Urinary bladder (tissue), 4 donors: ENCODE measurements at places on chromosomes 6 and 20. TPM values are rescaled to one million over a fixed set of nuclear protein-coding genes. Genes with fewer than 3 reads are reported as not detected.

C6orf58 gene
- not detected for polyA plus RNA-seq

PAX1 gene
- polyA plus RNA-seq, result not detected

ALDH8A1 gene
- 0.60 TPM for polyA plus RNA-seq

DNA sequence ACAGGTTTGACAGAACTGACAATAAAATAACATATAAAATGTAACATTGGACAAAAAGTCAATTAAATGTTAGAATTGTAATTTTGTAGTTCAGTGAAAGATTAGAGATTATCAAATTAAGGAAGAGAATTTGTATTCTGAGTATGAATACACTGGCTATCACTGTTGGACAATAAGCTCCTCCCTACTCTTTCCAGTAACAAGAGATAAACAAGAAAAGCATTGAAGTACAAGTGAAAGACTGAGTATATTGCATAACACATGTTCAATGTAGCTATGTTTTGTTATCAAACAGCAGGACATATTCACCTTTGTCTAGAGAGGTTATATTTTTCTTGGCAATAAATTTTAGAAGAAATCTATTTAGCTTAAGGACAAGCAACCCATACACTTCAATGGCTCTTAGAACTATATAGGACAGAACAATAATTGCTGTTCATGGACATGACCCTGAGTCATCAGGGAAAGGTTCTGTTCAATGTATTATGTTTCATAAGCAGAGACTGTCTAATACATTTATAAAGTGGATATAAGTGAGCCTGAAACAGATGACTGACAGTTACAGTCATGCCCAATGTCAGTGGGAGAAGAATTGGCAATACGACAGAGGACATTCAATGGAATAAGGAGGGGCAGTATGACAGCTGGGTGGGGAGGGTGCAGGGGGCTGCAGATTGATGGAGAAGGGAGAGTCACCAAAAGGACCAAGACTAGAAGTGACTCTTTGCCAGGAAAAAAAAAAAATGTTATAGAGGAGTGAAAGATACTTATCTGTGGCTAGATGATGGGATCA, 520.4 kb downstream of the FRK start:
- DNase-seq, result no peak

DNA sequence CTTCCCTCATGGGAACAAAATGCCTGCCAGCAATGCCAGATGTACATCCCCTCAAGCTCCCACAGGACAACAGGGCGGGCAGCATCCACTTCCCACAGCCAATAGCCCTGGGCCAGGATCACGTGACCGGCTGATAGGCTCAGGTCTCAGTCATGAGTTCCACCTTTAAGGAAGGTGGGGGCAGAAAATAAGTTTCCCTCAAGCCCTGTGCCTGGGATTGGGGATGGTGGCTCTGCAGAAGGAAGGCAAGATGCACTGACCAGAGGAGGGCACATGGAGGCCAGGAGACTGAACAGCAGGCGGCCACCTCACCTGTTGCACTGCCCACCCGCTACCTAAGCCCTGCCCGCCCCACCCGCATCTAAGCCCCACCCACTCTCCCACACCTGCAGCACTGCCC, 149.1 kb downstream of the BMP7 start:
- DNase-seq, result no peak

GRCh38 chr6:125604257-125604656, 145.2 kb upstream of the HEY2 start:
- DNase-seq, result no peak

DNA sequence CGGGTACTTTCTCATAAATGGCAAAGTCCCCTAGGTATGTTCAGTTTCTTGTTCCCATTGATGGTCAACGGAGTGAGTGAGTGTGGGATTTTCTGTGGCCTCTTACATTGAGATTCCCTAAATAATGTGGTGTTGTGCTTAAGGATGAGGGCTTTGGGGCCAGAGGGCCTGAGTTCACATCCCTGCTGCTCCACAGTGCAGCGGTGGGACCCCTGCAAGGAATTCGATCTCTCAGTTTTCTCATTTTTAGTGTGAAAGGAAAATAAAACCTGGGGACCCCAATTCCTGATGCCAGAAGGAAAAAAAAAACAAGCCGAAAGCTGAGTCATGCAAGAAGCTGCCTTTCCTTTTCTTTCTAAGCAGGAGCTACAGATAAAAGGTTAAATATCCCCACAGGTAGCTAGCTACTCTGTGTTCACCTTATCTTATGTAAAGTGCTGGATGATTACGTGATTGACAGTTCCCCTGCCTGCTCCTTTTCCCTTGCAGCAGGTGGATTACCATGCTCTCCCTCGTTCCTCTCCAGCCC, 120.2 kb upstream of the CLDN20 start:
- DNase-seq, result no peak

GRCh38 chr20:61695741-61696140, 369.9 kb downstream of the TAF4 start:
- DNase-seq, result no peak

- no peak for DNase-seq
Measured at GRCh38 chr6:151399679-151400078, 8.3 kb upstream of the ZBTB2 start.

DNA sequence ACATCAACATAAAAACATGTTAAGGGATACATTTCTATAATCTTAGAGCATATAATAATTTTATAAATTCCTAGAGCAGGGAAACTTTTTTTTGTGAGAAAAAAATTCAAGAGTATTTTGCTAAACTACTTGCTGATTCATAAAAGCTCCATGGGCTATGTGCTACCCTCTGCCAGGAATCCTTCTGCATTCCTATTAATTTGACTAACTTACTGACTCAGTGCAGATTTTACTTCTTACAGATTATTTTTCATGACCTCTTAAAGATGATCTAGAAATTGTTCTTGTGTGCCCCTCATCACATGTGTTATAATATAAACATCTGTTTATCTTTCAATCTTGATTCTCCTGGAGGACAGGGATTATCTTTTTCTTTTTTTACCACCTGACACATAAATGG, 5.7 kb downstream of the VTA1 start:
- no peak for DNase-seq

DNA sequence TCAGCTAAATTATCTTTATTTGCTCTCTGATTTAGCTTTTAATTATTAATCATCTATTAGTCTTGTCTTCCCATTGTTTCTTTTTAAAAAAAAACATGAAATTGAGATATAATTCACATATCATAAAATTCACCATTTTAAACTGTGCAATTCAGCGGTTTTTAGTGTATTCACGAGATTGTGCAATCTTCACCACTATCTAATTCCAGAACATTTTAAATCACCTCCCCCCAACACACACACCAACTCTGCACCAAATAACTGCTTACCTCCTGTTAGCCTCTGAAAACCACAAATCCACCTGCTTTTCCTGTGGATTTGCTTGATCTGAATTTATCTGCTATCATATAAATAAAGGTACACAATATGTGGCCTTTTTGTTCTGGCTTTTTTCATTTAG, 8.8 kb upstream of the ABRACL start:
- no peak for DNase-seq

- DNase-seq, result no peak
Measured at GRCh38 chr20:25032478-25033264, 25.3 kb downstream of the ACSS1 start.

- no peak for DNase-seq
Measured at GRCh38 chr6:13014504-13015378, 298.2 kb downstream of the PHACTR1 start.

DNA sequence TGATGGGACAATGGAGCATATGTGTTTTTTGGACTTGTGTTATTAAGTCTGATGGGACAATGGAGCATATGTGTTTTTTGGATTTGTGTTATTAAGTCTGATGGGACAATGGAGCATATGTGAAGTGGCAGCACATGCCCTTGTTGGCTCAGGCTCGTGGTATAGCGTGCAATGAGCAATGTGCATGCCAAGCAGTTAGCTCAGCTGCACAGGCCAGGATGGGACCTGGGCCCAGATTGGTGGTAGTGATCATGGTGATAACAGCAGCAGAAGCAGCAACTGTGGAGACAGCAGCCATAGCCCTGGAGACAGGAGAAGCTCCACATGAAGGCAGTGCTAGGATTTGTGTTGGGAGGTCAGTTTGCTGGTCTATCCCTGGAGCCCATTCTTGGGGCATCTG, 61.1 kb downstream of the IL20RA start:
- DNase-seq, result no peak

- no peak for DNase-seq
Measured at GRCh38 chr6:35168461-35168861, 27.3 kb upstream of the TCP11 start.

DNA sequence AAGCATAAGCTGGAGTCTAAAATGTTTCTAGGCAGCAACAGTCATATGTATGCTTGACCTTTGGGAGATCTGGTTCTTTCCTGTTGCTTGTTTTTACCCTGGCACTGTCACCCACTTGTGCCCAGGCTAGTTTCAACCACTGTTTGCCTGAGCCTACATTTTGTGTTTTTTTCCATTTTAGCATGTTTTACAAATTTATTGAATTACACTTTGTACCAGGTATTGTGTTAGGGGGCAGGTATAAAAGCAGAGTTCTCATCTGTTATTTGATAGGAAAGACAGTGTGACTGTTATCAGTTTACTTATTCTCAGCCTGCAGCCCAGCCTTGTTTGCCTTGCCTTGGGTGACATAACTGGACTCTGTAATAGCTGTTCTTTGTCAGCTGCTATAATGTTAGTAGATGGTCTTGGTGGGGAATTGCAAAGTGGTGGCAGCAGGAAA, 147.0 kb downstream of the CDKAL1 start:
- no peak for DNase-seq

DNA sequence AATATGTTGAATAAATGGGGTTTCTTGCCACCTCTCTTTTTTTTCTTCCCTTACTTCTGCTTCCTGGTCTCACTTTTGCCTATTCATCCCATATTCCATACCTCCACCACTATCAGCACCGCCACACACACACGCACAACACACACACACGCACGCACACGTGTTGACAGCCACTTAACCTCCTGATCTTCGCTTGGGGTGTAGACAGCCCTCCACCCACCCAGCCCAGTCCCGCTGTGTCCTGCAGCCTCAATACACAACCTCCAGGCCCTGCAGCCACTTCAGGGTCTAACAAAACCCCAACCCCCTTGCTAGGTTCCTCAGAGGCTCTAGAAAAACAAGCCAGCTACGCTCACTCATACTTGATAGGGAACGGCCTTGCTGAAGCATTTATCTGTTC, 72.3 kb downstream of the LINC00237 start:
- no peak for DNase-seq

DNA sequence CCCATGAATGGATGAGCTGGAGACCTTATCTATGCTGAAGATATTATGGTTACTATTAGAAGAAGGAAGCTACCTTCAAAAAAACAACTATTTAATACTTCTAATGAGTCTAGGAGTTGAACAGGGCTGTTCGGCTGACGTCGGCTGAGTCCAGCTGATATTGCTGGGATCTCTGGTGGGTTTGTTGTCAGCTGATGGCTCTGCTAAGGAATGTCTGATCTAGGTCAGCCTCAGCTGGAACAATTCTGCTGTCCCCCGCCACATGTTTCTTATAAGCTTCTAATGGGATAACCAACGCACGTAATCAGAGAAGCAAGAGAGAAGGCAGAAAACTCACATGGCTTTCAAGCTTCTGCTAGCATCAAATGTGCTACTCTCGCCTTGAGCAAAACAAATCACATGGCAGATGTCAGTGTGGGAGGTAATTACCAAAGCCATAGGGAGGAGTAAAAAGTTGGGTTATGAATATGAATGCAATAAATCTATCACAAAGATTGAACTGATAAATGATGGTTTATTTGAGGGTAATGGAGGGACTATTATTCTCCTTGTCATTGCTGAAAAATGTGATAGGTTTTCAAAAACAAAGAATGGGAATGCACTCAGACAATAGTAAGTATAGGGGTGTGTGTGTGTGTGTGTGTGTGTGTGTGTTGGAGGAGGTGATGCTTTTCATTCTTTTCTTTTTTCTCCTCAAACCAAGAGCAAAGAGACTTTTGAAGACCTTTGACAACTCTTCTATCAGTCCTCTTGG, 71.5 kb downstream of the BTBD3 start:
- DNase-seq, result no peak

DNA sequence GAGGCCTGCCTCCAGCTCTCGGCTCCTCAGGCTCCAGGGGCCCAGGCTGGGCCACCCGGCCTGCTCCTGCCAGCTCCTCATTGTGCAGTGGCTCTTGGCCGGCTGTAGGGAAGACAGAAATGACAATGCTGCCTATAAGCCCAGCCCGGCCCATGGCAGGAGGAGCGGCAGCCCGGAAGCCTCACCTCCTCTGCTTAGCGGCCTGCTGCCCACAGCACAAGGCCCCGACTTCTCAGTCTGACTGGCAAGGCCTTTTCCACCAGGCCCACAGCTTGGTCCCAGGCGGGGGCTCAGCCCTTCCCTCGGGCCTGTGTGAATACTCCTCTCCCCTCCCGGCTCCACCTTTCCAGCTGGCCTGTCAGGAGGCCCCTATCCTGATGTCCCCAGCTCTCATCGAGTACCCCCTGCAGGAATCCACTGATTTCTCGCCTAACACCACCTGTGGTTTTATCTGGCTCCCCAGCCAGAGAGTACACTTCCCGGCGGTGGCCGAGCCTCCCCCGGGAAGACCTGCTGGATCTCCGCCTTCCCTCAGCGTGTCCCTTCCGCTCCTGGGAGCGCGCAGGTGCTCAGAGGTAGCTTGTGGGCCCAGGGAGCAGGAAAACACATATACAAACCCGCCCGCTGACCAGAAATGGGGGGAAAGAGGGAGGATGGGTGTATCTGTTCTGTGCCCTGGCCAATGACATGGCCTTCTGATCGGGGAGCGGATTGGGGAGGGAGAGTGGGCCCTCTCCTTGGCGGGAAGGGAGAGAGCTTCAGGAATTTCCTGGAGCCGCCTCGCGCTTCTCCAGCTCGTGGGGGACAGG, 963 bp downstream of the DDRGK1 start:
- DNase-seq, result no peak

- DNase-seq, result no peak
Measured at GRCh38 chr6:5275497-5275896, 14.2 kb downstream of the FARS2 start.

DNA sequence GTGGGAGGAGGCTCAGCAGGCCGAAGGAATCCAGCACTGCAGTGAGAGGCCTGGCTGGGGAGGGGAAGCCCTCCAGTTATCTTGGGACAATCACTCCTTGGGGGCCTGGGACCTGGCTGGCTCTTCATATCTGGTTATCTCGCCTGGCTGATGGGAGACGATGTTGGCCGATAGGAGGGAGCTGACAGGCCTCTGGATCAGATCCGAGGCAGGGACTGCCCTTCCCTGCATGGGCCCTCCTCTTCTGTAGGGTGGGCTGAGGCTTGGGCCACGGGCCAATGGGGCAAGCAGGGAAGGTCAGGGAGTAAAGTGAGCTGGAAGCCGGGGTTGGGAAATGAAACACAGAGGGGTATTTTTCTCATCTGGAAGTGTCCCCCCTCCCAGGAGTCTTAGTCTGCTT, 25.2 kb downstream of the MANBAL start:
- no peak for DNase-seq

GRCh38 chr6:53119772-53120409, 28.8 kb downstream of the GCM1 start:
- no peak for DNase-seq

DNA sequence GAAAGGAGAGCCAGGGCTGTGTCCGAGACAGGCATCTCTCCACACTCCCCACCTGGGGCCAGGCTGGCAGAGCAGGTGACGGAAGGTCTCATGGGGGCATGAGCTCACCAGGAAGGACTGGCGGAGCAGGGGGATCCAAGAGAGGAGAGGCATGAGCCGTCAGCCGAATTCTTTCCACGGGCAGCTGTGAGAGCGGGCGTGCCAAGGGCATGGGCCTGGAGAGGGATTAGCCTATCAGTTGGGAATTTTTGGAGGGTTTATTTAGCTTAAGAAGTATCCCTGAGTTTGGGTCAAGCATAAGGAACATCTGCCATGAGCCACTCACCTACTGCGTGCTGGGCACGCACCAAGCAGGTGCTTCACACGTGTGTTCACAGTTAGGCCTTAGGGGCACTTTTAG, 60.2 kb upstream of the ZNFX1 start:
- DNase-seq, result no peak

- DNase-seq, result no peak
Measured at GRCh38 chr6:155067956-155068615, 73.0 kb downstream of the TIAM2 start.
